Esophagus squamous epithelium (tissue), 5 donors: ENCODE measurements at places on chromosomes 2 and 18.

DNA sequence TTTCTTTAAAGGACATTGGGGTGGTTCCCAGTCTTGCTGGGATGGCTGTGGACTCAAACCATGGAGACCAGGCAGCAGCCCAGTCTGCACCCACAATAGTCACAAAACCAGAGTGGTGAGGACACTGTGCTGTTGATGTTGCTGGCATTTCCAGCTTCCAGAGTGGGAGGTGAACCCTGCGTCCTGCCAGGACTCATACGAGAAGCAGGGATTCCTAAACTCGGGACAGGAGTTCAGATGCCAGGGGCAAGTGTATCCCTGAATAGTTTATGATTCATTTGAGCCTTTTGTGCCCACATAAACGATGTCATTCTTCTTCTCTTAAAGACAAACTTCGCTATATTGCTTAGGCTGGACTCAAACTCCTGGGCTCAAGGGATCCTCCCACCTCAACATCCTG is 62.8 kb downstream of the TCF7L1 start:
- DNase-seq, result no peak

DNA sequence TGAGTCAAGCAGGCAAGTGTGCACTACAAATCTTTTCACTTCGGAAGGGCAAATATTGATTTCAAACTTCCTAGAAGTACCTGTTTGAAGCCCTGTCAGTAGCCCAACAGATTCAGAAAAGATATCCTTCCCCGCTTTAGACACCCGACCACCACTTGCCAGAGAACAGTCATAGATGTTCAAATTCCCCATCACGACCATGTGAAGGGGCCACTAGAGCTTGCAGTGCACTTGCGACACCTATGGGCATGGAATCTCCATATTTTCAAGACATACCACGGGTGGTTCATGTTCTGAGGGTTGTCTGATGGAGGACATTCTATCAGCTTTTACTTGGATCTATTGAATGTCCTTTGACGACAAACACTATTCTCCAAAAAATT is 23.8 kb downstream of the GNLY start:
- no peak for DNase-seq

DNA sequence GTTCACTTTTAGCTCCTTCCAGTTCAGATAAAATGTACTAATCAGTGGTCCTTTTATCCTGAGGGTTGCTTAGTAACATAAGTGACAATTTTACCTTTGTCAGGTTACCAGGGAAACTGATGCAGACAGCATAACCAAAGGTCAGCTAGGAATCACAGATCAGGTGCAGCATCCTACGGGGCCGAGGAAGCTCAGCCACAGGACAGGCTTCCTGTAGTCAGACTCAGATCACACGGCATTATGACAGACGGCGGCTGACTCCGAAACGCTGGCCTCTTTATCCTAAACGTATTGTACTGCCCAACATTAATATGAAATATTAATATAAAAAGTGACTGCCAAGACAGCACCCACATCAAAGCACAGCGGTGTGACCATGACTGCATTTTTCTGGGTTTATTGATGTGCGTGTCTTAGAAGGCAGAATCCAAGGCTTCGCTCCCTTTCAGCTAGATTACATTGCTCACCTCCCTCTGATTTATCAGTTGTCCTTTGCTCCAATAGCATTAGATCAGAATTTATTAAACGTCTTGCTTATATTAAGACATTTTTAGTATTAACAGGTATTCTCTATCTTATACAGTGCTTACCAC is 444.5 kb downstream of the CMPK2 start:
- DNase-seq, result no peak

GRCh38 chr18:41965634-41966255 is 10.7 kb downstream of the PIK3C3 start:
- no peak for DNase-seq

DNA sequence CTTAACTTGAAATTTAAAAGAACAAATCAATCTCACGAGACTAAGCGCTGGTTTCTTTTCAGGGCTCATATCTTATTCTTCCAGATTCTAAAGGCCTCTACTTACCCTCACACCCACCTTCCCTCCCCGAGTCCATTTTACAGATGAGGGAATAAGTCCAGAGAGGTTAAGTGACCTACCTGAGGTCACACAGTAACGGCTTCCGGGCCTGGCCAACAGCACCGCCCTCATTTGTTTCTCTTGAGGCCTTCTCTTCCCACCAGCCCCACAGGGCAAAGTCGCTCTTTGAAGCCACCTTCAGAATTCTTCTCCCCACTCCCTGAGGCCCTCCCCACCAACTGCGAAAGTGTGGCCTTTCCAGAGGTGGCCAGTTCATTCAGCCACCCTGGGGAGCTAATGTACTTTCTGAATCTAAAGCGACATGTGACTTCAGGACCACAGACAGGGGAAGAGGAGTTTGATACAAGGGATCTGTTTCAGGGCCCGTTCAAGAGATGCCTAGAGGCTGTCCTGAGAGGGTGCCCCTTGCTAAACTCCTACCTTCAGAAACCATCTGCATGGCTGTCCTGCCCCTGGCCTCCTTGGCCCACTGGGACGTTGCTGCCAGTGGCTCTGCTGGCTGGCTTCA is 275.3 kb downstream of the HAUS1 start:
- no peak for DNase-seq

DNA sequence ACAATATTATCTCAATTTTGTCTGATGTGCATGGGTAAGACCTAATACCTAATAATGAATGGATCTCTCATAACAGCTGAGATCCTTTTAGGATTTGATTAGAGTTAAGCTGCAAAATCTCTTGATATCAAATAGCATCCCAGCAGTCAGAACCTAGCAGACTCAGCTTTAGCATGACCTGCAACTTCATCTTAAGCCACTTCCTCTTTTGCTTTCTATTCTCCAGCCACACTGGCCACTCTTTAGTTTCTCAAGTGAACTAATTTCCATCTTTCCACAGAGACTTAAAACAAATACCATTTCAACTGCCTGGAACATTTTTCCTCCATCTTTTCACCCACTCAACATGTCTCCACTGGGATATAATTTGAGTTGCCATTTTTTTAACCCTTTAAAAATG is 1251.6 kb upstream of the ZEB2 start:
- no peak for DNase-seq

DNA sequence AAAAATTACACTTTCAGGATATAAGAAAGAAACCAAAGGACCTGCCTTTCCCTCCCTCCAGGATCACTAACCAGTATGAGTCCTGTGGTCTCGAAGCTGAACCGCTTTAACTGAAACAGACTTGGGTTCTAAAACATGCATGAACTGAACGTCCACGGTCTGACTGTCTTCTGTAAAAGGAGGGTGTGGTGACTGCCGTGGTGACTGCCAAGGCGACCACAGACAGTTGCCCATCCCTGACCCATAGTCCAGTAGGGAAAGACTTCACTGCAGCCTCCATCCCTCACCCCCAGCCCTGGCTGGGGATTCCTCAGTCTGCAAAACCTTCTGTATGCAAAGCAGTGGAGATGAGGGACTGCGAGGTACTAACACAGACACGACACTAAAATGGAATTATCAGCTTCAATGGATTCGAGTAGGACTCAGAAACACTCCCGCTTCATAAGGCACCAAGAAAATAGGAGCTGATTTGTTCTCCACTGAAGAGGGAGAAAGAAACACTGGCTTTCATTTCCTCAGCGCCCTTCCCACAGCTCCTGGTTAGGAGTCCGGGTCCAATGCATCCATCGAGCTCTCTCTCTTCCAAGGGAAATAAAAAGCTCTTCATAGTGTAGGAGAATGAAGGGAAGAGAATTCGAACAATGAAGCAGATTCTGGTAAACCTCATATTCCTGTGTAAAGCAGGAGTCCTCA is 197.2 kb downstream of the HDAC4 start:
- no peak for DNase-seq

GRCh38 chr2:206201075-206201848 is 41.6 kb downstream of the EEF1B2 start:
- DNase-seq, result no peak

DNA sequence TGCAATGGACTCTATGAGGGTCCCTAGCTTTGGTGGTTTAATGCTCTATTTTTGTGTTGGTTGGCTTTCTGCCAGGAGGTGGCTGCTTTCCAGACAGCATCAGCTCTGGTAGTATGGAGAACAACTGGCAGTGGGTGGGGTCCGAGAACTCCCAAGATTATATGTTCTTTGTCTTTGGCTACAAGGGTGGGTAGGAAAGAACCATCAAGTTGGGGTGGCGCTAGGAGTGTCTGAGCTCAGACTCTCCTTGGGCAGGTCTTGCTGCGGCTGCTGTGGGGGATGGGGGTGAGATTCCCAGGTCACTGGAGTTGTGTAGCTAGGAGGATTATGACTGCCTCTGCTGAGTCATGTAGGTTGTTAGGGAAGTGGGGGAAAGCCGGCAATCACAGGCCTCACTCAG is 976.1 kb upstream of the GYPC start:
- no peak for DNase-seq

DNA sequence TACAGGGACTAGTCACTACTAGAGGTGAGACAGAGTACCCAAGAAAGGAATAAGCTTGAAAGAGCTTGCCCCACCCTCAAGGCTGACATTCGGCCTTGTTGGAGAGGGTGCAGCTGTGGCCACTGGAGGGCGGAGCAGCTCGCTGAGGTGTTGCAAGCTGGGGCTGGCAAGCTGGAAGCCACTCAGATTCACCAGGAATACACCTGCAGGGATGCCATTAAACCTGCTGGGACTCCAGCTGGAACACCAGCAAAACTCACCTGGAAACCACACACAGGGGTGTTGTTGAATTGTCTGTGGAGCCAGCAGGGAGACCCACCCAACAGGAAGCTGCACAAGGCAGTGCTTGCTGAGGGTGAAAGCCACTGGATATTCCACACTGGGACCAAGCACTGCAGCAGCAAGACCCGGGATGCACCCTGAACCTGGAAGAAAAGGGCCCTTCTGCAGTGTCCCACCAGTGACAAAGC is 26.1 kb downstream of the KCTD18 start:
- no peak for DNase-seq

DNA sequence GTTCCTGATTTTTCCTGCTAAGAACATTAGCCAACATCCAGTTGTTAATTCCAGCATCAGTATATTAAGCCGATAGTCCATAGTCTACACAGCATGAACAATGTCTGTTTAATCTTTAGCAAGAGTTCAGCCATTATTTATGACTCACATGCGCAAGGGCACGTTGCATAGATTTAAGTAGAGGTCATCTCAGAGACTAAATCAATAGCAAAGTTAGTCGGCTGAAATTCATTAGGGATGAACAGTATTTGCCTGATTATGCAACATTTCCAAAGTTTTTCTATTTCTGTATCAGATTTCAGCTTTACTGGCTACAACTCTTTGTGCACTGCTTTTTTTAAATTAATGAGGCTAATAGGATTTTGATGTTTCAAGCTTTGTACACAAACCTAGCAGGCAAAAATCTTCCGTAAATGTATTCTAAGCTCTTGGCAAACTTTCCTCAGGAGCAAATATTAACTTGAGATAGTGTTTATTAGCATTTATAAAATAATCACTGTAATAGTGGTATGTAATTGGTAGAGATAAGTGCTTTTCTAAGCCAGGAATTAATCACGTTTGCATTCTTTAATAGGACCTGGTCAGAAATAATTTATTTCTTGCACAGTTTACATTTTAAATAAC is 578.7 kb upstream of the ID2 start:
- DNase-seq, result no peak

DNA sequence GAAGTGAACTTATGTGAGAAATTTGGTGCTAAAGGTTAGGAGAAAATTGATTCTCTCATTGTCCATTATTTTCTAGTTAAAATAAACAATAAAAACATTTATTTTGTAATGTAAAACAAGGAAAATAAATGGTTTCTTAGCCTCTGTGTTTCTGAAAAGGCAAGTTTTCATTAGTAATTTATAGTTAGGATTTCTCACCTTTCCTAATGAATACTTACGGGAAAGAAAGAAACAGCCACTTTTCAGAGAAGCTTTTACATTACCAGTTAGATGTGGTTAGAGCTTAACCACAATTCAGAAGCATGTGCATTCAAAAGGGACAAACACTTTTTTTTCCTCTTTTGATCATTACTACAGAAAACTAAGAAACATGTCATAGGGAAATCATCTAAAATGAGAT is 18.8 kb downstream of the NEMP2 start:
- DNase-seq, result no peak

GRCh38 chr2:136424112-136424511 is 306.2 kb upstream of the CXCR4 start:
- DNase-seq, result no peak

GRCh38 chr2:171858397-171858958 is 35.6 kb downstream of the SLC25A12 start:
- no peak for DNase-seq

- DNase-seq, result no peak
These were observed 270.4 kb downstream of the FIGN start for GRCh38 chr2:163465440-163465839.

DNA sequence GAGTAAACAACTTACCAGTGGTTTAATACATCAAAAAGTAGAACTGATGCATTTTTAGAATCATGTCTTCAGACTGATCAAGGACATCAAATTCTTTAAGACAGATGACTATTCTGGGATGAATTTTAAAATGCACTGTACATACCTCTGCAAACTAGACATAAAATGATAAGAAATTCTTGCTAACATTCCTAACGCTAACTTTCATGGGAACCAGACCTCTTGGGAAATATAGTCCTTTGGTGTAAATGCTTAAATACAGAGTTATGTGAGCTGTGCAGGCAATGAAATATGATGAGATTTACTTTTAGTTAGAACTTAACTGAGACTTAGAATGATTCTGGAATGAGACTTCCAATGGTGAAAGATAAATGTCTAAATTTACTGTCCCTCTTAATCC is 562.0 kb downstream of the NR4A2 start:
- DNase-seq, result no peak

DNA sequence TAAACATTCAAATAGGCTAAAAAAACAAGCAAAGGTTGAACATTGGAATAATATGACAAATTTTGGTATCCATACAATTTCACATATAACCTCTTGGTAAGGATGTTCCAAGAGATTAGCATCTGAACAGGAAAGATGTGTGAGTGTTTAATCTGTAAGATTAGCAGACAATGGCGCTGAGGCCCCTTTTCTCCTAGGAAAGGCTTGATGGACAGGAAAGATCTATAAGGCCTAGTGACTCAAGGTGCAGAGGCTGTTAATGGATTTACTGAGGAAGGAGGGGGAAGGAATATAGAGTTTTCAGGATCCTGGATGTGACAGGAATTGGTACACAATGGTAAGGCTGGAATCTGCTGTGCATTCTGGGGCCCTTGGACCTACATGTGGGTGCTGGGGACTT is 48.1 kb upstream of the SMAD2 start:
- no peak for DNase-seq

DNA sequence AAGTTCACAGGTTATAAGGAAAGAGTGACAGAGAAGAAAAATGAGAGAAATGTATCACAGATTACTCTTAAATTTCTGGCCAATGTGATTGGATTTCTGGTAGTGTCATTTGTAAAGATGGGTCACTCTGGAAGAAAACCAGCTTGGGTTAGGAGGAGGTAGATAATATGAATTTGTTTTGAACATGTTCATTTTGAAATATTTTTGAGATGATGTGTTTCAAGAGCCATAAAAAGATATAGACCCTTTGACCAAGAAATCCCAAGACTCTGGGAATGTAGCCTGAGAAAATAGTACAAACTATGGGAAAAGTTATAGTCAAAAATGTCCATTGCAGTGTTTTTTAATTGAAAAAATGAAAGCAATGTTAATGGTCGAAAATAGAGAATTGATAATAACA is 70.7 kb downstream of the CALCRL start:
- DNase-seq, result no peak
